GM12878 (cell line): ENCODE measurements at places on chromosomes 13 and 19. TPM values are rescaled to one million over a fixed set of nuclear protein-coding genes. Genes with fewer than 3 reads are reported as not detected.

DNA sequence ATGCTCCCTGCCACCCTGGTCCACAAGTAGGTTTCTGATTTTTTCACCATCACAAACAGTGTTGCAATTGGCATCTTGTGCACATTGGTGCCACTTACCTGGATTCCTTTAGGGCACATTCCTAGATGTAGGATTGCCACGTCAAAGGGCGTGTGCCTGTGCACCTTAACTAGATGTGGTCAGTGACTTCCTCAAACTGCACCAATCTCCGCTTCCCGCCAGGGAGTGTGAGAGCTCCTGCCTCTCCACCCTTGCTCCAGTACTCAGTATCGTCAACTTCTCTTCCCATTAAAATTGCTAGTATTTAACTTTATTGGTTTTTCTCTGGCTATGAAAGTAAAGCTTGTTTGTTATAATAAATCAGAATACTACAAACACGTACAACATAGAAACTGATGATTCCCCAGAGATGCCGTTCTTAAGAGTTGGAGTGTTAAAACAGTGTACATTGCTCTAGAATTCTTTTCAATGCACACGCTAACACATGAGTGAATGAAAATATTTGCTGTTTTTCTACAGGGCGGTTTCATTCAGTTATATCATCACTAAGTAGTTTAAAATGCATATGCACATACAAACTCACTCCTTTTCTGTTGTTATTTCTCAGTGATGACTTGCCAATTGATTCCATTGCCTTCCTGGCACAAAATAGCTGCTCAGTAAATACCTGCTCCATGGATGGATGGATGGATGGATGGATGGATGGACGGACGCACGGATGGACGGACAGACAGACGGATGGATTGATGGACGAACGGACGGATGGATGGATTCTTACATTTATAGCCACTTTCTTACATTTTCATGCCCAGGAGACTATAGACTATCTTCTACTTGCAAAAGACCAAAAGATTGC lies 23.4 kb downstream of the CCNE1 start:
- H3K27ac ChIP-seq = no peak overlapping the region
- peaks cover 46% of the 10 kb centered on the region for H3K4me1 ChIP-seq
- no peak overlapping the region for H3K4me3 ChIP-seq
- DNase-seq = no peak
- no peaks in the 10 kb centered on the region for H3K27me3 ChIP-seq

The IGFL2 gene
- not detected in 2 replicates for polyA plus RNA-seq

The PSG6 gene
- not detected in 2 replicates for polyA plus RNA-seq

DNA sequence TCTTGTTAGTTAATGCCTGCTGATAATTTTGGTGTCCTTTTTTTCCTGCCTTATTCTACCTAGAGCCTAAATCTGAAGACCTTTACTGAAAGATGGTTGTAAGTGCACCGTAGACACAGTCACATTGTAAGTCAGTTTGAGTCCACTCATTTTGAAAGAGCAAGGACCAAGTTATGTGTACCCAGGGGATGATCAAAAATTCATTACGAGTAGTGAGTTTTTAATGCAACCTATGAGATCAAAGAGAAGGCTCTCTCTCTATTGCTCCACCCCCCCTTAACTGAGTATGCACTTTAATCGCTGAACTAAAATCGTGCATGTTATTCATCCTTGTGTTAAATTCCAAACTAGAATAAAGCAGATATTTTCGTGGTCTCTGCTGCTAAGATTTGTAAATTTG lies 1.8 kb downstream of the RAP2A start:
- no peak overlapping the region for H3K27ac ChIP-seq
- H3K36me3 ChIP-seq = no peaks in the 10 kb centered on the region
- DNase-seq = no peak
- no peaks in the 10 kb centered on the region for H3K27me3 ChIP-seq
- H3K4me3 ChIP-seq = peak overlapping the region; percentile 76
- H3K4me1 ChIP-seq = peaks cover 6% of the 10 kb centered on the region

DNA sequence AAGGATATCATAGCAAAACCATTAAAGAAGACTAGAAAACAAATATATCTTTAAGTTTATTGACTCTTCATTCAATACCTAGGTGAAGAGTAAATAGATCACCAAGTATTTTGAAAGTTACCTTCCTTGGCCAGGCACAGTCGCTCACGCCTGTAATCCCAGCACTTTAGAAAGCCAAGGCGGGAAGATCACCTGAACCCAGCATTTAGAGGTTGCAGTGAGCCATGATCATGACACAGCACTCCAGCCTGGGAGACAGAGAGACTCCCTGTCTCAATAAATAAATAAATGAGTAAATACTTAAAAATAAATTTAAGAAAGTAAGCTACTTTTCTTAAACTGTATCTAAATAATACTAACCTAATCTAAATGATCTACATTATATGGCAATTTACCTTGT lies 8.9 kb upstream of the WBP4 start:
- no peak overlapping the region; the same call in 1 of the 2 replicates for H3K27ac ChIP-seq
- H3K4me3 ChIP-seq = no peak overlapping the region
- H3K36me3 ChIP-seq = no peaks in the 10 kb centered on the region
- no peak for DNase-seq

DNA sequence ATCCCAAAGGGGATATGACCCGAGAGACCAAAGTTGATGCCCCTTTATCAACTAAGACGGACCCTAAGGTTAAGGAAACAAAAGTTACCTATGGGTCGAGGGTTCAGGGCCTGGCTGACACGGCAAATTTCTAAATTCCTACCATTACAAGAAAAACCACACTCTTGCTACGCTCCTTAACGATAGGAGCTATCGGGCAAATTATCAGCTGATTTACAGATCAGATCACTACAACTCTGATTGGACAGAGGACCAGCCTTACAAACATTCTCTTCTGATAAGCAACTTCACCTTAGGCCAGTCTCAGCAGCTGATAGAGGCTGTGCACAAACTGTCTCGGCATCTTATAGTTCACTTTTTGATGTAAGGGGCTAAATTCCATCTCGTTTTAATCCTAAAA lies 117.9 kb downstream of the KCTD15 start:
- no peak overlapping the region for H3K27ac ChIP-seq
- no peak for DNase-seq
- H3K27me3 ChIP-seq = no peaks in the 10 kb centered on the region
- no peak overlapping the region for H3K4me3 ChIP-seq
- H3K4me1 ChIP-seq = no peaks in the 10 kb centered on the region

The PGLYRP1 gene
- polyA plus RNA-seq = not detected in 2 replicates

The STARD13 gene
- polyA plus RNA-seq = 9.8 and 9.9 TPM in 2 replicates

GRCh38 chr19:48968179-48968661 lies 3.1 kb downstream of the FTL start:
- H3K27ac ChIP-seq = peak overlapping the region; percentile 61
- no peak overlapping the region for H3K4me3 ChIP-seq
- no peak for DNase-seq
- peaks cover 31% of the 10 kb centered on the region for H3K4me1 ChIP-seq

DNA sequence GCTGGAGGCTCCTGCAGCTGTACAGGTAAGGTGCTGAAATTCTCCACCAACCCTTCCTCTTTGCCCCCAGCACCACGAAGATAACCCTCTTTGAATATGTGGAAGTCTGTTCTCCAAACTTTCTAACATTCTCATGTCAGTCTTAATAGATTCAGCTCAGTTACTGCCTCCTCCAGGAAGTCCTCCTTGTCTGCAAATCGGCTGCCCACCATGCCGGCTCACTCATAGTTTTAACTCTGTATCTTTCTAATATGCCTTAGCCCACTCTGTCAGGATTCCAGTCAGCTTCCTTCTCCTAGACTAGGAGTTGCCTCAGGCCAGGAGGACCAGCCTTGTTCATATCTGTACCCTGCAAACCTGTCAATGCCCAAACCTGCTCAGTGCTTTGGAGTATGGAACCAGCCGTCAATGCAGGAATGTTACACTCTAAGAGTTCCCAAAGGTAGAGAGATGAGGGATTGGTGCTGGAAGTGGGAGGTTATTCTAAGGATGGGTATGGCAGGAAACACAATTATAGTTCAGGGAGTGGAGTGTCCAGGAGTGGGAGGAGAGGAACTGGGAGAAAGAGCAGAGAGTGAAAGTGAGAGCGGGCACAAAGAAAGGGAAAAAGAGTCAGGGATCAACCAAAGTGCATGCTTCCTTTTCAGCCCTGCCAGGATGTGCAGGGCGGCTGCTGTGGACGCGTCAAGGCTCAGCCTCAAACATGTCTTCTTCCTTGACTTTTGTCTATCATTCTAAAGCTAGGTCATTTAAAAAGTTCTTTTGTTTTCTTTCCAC lies 38.0 kb upstream of the ALOX5AP start:
- no peak overlapping the region for H3K4me3 ChIP-seq
- peaks cover 9% of the 10 kb centered on the region for H3K4me1 ChIP-seq
- no peaks in the 10 kb centered on the region for H3K36me3 ChIP-seq
- H3K27ac ChIP-seq = no peak overlapping the region
- DNase-seq = no peak

The TMEM272 gene
- polyA plus RNA-seq = not detected in 2 replicates

- no peaks in the 10 kb centered on the region for H3K36me3 ChIP-seq
- no peak overlapping the region for H3K27ac ChIP-seq
- DNase-seq = no peak
- peaks cover 14% of the 10 kb centered on the region for H3K27me3 ChIP-seq
Measured at GRCh38 chr19:40597329-40597838, 3.8 kb upstream of the LTBP4 start.

The SPRY2 gene
- 1.8 and 2.1 TPM in 2 replicates for polyA plus RNA-seq

DNA sequence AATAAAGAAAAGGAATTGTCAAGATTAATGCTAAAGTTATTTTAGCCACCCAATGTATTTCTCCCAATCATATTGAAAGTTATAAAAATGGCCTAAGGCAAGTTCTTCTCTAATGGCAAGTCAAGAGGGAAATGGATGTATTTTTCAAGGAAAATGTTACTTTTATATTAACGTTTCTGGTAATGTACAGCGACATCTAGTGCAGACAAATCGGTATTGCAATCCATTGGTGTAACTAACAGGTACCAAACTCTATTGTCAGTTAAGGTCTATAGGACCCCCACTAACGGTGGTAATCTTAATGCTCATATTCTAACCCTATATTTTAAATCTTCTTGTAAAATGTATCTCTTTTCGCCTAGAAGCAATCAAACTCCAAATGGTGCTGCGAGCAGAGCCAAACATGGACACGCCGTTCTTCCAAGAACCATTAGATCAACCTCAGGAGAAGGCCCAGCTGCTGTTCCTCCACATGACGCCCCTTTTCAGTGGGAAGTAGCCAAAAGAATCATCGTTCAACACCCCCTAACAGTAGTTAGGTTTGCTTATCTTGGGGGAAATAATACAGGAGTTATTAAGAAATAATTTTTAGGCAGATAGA lies 98.5 kb upstream of the PABPC3 start:
- no peak for DNase-seq
- 0 out of 2 replicates have a peak, but pooled peaks cover 1% of the 10 kb centered on the region for H3K27me3 ChIP-seq
- H3K4me1 ChIP-seq = no peaks in the 10 kb centered on the region
- H3K36me3 ChIP-seq = no peaks in the 10 kb centered on the region
- H3K27ac ChIP-seq = no peak overlapping the region

- peak overlapping the region; percentile 82 for H3K27ac ChIP-seq
- DNase-seq = peak; percentile 84
- no peaks in the 10 kb centered on the region for H3K27me3 ChIP-seq
- peak overlapping the region; percentile 16; the same call in 1 of the 2 replicates for H3K4me3 ChIP-seq
Measured at GRCh38 chr13:40982772-40983171, 36.3 kb downstream of the ELF1 start.

DNA sequence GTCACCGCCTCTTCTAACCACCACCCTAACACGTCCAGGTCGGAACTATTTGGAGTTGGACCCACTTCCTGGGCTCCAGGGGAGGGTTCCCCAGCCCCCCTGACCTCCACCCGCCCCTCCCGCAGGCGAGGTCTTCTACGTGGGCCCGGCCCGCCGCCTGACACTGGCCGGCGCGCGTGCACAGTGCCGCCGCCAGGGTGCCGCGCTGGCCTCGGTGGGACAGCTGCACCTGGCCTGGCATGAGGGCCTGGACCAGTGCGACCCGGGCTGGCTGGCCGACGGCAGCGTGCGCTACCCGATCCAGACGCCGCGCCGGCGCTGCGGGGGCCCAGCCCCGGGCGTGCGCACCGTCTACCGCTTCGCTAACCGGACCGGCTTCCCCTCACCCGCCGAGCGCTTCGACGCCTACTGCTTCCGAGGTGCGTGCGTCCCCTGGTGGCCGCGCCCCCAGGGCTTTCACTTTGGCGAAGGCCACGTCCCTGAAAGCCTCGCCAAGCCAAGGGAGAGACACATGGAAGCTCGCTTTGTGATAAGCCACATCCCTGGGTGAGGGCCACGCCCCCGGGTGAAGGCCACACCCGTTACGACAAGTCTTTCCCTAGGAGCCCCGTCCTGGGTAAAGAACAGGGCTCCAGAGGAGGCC lies 13.2 kb downstream of the NCAN start:
- peaks cover 4% of the 10 kb centered on the region for H3K4me1 ChIP-seq
- no peak overlapping the region for H3K27ac ChIP-seq
- no peaks in the 10 kb centered on the region for H3K27me3 ChIP-seq

- no peak overlapping the region for H3K4me3 ChIP-seq
- no peak overlapping the region for H3K27ac ChIP-seq
- no peaks in the 10 kb centered on the region for H3K27me3 ChIP-seq
- H3K4me1 ChIP-seq = no peaks in the 10 kb centered on the region
- H3K36me3 ChIP-seq = no peaks in the 10 kb centered on the region
- no peak for DNase-seq
Measured at GRCh38 chr19:30630289-30631032, 258.3 kb downstream of the ZNF536 start.

- no peaks in the 10 kb centered on the region for H3K27me3 ChIP-seq
- H3K36me3 ChIP-seq = peaks cover 12% of the 10 kb centered on the region; the same call in 1 of the 2 replicates
- no peak for DNase-seq
Measured at GRCh38 chr13:23615395-23616081, 45.3 kb downstream of the TNFRSF19 start.

DNA sequence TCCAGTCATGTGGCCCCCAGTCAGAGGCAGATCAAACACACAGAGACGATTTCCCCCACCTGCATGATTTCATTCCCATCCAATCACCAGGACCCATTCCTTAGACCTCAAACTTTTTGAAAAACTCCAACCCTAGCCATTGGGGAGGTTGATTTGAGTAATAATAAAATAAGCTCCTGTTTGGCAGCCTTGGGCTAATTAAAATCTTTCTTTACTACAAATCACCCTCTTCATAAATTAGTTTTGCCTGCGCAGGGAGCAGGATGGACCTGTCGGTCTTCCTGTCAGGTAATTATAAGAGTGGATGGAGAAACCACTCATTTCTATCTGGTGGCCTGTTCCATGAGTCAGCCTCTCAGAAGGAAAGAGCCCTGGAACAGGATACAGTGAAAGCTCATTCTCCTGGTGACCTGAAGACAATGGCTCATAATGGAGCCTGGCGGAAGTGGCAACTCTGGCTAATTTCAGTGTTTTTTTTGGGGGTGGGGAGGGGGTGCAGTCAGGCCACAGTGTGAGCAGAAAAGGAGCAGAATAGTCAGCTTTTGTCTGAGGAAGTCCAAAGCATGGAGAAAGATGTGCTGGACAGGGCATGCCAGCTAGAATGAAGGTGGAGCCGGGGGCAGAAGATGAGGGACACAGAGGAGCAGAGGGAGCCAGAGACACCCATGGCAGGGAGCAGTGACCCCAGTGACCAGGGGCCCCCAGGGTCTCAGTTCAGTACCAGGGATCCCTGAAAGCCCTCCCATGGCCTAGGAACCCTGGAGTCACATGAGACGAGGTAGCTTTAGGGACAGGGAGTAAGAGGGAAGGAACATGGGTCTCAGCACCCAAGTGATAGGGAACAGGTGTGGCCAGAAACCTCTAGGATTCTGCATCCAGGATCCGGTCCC lies 31.8 kb upstream of the PSG9 start:
- H3K4me1 ChIP-seq = no peaks in the 10 kb centered on the region
- no peak for DNase-seq
- no peak overlapping the region for H3K4me3 ChIP-seq
- no peaks in the 10 kb centered on the region for H3K27me3 ChIP-seq
- no peak overlapping the region for H3K27ac ChIP-seq
- H3K36me3 ChIP-seq = no peaks in the 10 kb centered on the region

The OXGR1 gene
- polyA plus RNA-seq = not detected in 2 replicates
